Urinary bladder (tissue), 4 donors: ENCODE measurements at places on chromosomes 2 and 18.

DNA sequence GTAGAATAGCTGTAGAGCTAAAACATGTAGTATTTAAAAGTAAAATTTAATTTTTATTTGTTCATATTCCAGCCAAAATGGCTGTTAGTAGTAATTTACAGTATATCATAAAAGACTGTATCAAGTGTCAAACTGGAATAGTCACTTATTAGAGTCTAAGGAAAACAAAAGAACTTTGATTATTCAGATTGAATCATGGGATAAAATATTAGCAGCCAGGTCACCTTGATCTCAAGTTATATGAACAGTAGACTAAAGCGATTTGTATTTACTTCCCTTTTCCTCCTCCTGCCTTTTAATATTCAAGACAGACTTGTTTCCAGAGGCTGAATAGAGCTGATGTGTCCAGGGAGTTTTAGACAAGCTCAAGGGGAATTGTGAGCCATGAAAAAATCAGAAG is 54.4 kb downstream of the PMAIP1 start:
- no peak for DNase-seq

- DNase-seq, result no peak
Measured at GRCh38 chr18:7565677-7566076, 1.4 kb upstream of the PTPRM start.

- no peak for DNase-seq
Measured at GRCh38 chr2:65550246-65550645, 117.8 kb upstream of the SPRED2 start.

DNA sequence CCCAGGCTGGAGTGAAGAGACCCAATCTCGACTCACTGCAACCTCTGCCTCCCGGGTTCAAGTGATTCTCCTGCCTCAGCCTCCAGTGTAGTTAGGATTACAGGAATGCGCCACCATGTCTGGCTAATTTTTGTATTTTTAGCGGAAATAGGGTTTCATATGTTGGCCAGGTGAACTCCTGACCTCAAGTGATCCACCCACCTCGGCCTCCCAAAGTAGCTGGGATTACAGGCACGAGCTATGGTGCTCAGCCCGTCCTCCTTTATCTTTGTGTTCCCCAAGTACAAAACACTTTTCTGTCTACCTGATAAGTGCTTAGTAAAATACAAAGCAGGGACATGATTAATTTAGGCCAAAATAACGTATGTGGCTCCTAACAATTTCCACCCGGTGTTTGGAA is 91.2 kb upstream of the STK17B start:
- DNase-seq, result no peak

GRCh38 chr2:26384183-26384582 is 17.5 kb upstream of the DRC1 start:
- DNase-seq, result no peak

DNA sequence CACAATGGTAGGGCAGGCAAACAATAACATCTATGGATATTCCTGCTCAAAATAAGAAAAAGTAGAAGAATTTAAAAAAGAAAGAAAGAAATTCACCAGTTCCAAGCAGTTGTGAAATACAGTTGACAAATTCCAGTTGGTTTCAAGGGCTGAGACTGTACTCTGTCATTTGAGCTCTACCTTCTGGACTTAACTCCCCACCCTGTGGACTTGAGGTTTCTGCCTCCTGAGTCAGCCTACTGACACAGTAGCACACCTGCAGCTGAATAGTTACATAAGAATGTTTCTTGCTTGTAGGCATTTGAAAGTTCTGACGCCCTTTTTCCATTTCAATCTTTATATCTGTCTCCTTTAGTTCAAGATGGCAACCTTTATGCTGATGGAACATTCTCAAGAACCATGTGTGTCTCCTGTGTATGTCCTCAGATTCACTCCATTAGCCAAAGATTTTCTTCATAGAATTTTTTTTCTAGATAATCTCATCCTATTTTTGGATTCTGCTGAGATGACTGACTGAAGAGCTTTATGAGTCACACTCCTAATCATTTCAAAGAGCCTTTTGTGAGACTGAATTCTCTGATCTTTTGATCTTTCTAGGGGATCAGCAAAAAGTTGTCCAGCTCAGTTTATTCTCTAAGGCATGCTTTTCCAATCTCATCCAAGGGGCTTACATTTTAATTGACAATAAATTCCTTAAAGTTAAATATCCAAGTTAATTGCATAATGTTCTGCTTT is 19.1 kb downstream of the NETO1 start:
- no peak for DNase-seq

DNA sequence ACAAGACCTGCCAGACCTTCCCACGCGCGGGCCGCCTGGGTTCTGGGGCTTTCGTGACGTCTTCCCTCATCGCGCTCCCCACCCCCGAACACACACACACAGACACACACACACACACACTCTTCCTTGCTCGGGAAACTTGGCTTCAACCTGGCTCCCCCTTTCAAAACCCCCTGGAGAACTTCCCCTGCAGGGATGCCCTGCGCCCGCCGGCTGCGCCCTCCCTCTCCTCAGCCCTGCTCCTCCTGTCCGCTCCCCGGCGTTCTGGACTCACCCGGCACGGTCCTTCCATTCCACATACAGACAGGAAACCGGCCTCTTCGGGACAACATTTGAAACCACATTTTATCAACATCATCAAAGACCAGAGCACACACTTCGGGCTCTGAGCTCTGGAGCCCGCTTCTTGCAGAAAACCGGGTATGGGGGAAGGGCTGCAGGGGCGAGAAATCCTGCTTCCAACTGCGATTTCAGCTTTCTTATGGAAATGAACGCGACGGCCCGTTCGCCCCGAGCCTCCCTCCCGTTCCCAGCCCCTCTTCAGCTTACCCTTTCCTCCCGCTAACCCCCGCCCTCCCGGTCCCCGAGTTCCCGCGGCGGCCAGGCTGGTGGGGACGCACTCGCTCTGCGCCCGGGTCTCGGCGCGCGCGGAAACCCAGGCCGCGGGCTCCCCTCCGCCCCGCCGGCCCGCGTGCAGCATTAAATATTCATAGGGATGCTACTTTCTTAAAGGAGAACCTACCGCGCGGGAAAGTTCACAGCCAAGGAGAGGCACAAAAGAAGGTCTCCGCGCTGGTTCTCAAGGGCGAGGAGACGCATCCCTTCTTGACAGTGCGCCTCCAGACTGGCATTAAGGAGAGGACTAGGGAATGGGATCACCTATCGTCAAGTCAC is 18.3 kb downstream of the POU3F3 start:
- no peak for DNase-seq
